ENCODE measurements at places on chromosomes 7 and 10.

GRCh38 chr7:86963599-86964230 is 95.7 kb downstream of the ELAPOR2 start:
- DNase-seq: no peak

DNA sequence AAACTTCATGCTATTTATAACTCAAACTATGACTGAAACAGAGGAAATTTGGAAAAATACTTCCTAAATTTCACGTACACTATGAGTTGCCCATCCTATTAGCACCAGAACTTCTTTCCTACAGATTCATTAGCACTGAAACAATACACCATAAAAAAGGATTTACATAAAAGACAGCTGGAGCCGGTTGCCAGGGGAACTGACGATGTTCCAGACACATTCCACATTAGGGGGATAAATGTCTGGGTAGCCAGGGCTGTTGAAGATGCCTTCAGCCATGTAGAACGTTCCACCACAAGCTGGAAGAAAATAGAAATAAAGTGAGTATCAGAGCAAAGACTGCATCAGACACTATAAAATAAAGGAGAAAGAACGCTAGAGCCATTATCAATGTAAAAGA is 129.8 kb upstream of the RSU1 start:
- DNase-seq: no peak

GRCh38 chr7:156368053-156368843 is 272.3 kb upstream of the RNF32 start:
- DNase-seq: no peak

DNA sequence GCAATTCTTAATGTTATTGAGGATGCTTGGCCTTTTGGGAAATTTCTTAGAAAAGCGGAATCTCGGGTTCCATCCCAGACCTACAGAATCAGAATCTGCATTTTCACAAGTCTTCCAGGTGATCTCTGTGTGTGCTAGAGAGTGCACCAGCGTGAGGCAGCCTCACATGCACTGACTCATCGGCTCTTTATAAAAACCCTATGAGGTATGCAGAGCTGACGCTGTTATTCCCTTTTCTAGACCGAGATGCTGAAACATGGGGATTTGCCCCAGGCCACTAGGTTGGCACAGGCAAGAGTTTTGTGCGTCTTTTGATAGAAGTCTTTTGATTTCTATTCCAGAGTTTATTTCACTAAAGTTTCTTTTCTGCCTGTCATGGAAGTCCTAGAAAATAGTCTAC is 61.2 kb downstream of the CDCA7L start:
- no peak for DNase-seq

DNA sequence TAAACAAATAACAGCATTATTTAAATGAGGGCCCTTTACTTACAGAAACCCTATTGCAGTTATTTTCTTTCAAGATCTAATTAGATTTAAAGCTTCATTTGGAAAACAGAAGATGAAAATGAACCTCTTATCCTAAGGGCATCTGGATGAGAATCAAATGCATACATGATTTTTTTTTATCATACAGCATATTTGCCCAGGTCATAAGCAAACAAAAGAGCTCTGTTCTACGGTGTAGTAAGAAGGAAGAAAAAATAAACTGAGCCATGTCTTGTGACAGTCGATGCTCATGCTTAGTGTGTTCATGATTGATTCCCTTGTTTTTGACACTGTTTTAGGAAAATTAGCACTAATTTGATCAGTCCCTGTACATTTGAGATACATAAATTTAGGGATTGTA is 202.6 kb upstream of the RNF32 start:
- DNase-seq: no peak

DNA sequence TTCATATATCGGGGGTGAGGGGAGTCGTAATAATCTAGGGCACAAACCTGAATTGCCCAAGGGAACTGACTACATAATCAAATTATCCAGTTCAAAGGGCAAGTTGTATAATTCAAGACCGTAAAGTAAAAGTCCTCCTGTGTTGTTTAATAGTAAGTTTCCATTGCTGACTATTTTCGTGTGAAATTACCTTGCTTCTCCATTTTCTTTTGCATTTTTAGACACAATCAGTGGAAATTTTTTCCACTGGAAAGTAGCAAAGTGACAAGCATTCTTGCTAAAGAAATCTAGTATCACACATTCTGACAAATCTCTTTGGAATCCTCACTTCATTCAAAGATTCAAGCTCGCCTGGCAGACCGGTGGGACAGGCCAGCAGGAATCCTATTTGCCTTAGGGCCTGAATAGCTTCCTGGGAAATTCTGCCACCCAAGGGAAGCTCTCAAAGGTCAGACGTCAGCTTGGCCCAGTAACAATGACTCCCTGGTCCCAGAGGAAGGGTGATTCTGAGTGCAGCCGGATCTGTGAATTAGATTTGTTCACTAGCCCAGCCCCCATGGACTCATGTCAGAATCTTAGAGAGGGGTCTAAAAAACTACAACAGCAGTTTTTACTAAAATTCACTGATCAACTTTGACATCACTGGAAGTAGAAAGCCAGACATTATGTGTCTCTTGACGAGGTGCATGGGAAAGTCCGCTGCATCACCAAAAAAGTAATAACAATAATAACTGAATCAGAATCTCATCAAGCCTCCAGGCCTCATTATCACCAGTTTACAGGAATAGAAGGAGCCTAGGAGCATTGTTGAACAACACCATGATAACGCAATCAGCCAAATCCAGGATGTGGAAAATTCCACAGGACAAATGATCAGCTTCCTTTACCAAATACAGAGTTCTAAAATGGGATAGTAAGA is 161.0 kb downstream of the SKIDA1 start:
- no peak for DNase-seq

- DNase-seq: no peak
These were observed 496.2 kb upstream of the ZMIZ1 start for GRCh38 chr10:78572565-78572964.

GRCh38 chr7:47329320-47329926 is 252.5 kb downstream of the TNS3 start:
- no peak for DNase-seq

GRCh38 chr10:113322843-113323242 is 230.0 kb upstream of the HABP2 start:
- DNase-seq: no peak

GRCh38 chr7:13800694-13801448 is 188.6 kb downstream of the ETV1 start:
- DNase-seq: no peak

GRCh38 chr10:112356686-112357085 is 17.2 kb upstream of the ACSL5 start:
- no peak for DNase-seq

- no peak for DNase-seq
These were observed 102.6 kb upstream of the AFAP1L2 start for GRCh38 chr10:114506871-114507385.

GRCh38 chr7:38728145-38728544 is 97.0 kb upstream of the AMPH start:
- no peak for DNase-seq

DNA sequence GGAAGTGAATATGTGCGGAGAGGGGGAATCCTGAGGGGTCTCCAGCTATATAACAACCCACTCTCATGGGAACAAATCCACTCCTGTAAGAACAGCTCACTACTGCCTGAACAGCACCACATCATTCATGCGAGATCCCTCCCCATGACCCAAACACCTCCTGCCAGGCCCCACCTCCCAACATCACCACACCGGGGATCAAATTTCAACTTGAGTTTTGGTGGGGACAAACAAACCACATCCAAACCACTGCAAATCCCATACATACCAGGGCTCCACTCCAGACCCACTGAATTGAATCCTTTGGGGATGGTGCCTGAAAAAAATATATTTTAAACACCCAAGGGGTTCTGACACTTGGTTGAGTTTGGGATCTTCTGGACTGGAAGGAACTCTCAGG is 181.5 kb upstream of the PLXNA4 start:
- no peak for DNase-seq

Data from cortex of kidney (tissue), 1 donor.